ENCODE measurements at places on chromosomes 7 and 10.

DNA sequence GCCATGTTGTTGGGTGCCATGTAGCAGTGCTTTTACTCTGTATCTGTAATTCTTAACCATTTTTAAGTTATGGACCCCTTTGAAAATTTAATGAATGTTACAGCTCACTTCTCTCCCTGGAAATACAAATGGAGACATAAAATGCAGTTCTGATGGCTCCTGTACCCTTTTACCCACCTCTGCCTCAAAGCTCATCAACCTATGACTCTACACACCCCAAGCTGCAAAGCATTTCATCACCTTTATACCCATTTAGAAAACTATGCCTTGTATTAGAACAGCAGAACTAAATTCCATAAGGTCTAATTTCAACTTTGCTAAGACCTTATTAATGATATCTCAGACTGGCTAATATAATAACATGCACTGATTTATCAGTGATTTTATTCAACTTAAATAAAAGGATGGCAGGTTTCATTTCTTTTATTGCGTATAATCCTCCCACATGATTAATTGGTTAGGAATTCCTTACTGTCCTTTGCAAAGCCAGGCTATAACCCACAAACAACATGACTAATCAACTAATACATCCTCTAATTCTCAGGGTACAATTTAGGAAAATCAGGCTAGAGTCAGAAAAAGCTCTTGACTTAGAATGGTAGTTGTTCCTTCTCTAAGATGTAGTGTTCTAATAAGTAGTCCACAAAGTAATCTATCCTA is 68.1 kb downstream of the CPEB3 start:
- no peak for DNase-seq

DNA sequence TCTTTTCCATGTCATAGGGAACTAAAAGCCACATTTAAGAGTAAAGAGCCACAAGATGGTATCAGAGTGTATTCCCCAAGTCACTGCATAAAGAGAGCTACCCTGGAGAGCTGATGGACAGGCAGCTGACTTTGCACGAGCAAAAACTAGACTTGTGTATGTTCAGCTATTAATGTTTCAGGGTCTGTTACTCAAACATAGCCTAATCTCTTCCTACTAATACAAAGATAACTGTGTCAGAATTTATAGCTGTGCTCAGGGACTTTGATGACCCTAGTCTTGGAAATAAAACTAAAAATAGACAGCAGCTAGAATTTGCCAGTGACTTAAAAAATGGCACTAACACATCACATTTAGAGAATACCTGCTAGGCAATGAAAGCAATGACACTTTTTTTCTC is 45.5 kb upstream of the LRRTM3 start:
- no peak for DNase-seq

DNA sequence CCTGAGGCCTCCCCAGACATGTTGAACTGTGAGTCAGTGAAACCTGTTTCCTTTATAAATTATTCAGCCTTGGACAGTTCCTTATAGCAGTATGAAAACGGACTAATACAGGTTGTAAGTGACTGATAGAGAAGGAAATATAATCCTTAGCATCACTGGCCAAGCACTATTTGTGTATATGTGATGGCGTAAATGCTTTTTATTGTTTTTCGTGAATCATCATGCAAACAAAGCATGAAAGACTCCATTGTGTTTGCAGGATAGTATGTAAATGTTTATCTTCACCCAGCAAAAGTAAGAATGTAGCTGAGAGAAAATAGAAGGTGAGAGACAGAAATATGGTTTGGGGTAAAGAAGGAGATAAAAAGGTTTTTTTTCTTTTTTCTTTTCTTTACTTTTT is 92.5 kb upstream of the LRGUK start:
- DNase-seq: no peak

GRCh38 chr7:32068411-32069101 is 1.7 kb downstream of the PDE1C start:
- DNase-seq: no peak

DNA sequence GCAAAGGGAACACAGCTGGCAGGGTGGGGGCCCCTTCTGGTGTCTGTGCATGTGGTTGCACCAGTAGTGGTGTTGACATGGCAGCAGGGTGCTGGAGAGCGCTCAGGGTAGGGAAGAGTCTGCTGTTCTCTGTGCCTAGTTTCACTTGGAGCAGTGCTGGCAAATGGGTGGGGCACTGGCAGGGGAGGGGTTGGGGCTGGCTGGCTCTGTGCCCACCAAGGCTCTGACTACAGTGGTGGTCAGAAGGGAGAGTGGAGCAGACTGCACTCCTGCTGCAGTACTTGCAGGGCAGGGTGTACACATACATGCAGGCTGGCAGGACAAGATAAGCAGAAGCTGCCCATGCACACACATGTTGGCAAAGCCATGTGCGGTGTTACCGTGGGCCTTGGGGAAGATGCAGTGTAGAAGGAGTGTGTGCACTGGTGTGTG is 18.2 kb downstream of the FAM25A start:
- no peak for DNase-seq

- DNase-seq: no peak
Observed at GRCh38 chr7:99267481-99267840, 5.2 kb upstream of the MYH16 start.

DNA sequence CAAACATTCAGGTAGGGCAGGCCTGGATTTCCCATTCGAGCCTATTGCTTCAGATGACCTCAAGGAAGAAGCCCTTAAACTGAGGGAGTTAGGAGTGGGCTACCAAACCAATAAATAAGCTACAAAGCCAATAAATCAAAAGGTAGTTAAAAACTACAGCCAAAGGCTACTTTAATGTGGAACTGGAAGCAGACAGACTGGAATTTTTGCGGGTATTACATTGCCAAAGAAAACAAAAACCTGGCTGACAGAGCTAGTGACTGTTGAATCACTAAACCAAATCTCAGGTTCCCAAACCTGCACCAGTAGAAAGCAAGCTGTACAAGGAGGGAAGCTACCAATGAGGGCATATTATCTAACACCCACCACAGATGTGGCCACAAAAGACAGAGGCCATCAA is 315.6 kb downstream of the GRM8 start:
- no peak for DNase-seq

DNA sequence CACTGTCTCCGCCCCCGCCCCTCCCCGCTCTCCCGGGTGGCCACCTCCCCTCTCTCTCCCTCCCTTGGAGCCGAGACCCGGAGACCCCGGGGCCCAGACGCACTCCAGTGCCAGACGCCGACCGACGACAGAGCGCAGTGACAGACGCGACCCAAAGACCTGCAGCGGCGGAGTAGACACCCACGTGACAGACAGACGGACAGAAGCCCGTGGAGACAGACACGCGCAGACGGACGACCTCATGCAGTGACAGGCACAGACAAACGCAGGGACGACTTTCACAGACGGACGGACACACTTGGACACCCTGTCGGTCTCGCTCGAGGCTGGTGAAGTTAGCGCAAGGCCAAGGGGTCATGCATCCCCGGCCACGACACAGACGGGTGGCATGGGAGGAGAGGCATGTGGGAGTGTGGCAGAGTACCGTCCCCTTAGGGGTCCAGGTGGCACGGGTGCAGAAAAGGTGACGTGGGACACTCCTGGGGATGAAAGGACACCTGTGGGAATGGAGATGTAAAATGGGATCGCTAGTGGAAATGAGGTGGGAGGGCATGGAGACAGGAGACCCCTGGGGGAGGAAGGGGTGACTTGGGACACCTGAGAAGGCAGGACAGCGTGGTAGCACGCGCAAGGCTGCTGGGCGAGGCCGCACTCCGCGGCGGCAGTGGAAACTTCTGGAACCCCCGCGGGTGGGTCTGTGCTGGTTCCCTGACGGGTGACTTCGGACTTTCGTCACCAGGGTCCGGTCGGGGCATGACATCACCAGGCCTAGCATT is 456 bp upstream of the ACHE start:
- no peak for DNase-seq

GRCh38 chr7:133502498-133502897 is 249.6 kb downstream of the EXOC4 start:
- DNase-seq: no peak

All from stimulated activated CD8-positive, alpha-beta memory T cell treated with anti-CD3 and anti-CD28 coated beads, Interleukin-12 subunit alpha, Interleukin-12 subunit beta, amount 100 ng/mL, for 4 hours (primary cell).